Astrocyte of the cerebellum (primary cell): ENCODE measurements at places on chromosomes 11 and 22.

DNA sequence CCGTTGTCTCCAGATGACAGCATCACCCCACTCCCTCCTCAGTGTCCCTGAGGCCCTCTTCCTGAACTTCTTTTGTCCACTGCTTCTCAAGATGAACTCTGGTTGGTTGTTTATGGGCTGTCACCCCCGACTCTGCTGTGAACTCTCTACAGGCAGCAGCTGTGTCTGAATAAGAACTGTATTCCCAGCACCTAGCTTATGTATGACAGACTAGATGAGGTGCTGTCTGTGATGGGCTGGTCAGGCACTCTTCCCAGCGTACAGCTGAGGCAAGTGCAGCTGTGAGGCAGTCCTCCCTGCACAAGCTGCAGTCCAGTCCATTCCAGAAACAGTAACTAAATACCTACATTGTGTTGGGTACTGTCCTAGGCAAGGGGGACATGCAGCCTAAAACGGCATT, 111.4 kb upstream of the PITPNB start:
- no peak for DNase-seq

DNA sequence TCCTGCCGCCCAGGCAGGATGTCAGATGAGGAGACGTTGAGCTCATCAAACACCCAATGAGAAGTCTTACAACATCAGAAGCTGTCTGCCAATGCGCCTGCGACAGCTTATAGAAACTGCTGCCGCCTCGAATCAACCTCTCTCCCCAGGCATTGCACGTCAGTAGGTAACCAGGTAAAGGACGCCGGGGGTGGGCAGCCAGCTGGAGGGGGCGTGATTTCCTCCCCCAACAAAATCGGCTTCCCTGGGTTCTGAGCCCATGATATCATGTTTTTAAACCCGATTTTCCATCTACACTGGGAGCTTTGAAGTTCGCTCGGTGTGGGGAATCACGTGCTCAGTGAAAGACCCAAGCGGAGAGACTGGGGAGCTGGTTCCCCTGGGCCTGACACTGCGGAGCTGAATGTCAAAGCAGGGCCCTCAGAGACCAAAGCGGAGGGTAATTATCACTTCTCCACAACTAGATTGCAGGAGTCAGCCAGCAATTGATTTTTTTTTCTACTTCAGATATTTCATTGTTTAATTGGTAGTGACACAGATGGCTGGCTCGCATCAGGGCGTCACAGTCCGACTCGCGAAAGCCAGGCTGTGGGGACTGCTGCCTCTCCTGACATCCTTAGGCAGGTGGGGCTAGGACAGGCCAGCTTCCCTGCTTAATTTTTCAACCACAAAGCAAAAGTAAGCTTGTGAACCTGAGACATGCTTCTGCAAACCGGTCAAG, 15.4 kb downstream of the FAM83F start:
- no peak for DNase-seq

DNA sequence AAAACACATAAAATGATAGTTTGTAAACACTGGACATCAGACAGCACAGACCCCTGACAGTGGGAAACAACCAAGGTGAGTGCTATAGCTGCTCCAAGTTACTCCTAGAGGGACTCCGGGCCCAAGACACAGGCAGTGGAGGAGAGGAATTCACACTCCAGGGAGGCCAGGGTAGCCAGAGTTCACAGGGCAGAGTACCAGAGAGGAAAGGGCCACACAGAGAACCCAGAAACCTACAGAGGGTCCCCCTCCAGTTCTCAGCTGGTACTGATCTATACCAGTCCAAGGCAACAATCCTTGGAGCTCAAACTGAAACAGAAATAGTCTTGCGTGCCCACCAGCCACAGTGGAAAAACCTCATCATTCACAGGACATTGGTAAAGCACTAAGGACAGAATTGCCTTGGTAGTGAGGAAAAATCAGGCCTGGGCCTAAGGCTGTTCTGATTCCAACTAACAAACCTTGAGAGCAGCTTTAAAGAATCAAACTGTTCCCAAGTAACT, 7.6 kb downstream of the VPS37C start:
- DNase-seq: no peak

DNA sequence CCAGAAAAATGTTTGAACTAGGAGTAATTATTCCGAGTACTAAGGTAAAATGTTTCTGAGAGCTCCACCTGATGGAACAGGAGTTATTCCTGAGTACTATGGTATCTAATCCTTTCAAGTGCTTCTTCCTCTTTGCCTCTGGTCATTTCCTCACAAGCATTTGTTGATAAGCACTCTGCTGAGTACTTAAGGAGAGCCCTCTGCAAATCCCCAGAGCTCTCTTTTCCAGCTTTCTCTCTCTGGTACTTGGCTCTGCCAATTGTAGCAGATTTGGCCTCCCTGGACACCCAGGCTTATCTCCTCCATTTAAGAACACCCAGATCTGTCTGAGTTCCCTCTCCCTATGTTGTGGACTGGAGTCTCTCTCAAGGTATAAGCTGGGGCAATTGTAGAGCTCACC, 457.0 kb downstream of the MN1 start:
- DNase-seq: no peak

DNA sequence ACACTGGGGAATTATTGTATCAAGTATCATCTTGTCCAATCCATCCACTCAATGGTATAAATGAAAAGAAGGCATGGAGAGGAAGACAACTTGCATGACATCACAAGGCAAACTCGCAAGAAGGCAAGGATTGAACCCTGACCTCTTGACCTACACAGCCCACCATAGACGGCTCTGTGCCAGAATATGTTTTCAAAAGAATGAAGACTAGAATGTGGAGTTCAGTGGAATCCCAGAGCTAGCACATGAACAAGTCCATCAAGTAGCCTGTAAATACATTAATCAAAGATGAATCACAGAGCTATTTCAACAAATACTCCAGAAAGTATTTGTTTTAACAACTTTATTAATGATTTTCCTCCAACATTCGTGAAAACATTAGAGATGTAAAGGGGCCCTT, 189.7 kb downstream of the GUCY1A2 start:
- no peak for DNase-seq

DNA sequence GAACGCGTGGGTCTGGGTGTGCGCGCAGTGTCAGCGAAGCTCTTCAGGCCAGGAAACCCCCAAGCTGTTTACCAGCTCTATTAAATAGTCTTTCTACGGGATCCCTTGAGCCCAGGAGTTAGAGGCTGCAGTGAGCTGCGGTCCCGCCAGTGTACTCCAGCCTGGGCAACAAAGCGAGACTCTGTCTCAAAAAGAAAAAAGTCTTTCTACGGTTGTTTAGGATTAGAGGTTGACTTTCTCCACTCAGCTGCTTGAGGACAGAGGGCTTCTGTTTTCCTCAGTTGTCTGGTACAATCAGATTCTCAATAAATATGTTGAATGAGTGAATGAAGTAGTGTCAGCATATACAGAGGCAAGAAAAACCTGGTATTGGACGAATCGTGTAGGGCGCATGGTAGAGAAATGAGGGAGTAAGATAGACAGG, 619 bp downstream of the SART1 start:
- DNase-seq: no peak

GRCh38 chr22:41532908-41533825, 11.1 kb downstream of the POLR3H start:
- peak; percentile 27 for DNase-seq

DNA sequence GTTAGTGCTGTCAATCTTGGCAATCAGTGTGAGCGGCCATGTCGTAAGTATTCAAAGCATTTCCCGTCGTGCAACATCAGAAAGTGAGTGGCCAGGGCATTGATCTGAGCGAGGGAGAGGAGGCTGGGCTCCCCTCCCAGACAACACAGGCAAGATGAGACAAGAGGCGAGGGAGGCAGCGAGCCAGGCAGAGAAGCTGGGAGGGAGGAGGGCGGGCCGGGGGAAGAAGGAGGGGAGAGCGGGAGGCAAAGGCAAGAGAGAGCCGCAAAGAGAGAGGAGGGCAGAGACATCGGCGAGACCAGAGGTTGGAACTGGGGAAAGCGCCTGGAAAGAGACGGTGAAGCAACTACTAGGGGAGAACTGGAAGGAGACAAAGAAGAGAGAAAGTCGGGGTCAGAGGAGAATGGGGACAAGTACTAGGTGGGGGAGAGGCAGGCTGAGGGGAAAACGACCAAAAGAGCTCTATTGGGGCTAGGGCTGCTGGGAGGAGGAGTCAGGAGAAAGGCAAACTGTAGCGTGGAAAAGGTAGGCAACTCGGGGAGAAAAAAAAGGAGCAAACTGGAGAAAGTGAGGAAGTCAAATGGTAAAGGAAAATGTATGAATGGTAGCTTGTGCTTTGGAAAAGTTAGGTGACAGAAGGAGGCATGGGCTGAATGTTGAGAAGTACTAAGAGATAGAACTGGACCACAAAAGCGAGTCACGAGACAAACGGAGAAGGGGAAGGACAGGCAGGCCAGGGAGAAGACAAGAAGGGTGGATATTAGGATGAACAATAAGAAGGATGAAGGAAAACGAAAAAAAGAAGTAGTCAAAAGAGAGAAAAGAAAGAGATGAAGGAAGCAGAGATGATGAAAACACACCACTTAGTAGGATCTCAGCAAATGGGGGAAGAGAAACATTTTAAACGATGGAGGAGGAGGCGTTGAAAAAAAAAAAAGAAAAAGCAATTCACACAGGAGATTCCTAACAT, 130.5 kb upstream of the C11orf58 start:
- peak; percentile 42 for DNase-seq

DNA sequence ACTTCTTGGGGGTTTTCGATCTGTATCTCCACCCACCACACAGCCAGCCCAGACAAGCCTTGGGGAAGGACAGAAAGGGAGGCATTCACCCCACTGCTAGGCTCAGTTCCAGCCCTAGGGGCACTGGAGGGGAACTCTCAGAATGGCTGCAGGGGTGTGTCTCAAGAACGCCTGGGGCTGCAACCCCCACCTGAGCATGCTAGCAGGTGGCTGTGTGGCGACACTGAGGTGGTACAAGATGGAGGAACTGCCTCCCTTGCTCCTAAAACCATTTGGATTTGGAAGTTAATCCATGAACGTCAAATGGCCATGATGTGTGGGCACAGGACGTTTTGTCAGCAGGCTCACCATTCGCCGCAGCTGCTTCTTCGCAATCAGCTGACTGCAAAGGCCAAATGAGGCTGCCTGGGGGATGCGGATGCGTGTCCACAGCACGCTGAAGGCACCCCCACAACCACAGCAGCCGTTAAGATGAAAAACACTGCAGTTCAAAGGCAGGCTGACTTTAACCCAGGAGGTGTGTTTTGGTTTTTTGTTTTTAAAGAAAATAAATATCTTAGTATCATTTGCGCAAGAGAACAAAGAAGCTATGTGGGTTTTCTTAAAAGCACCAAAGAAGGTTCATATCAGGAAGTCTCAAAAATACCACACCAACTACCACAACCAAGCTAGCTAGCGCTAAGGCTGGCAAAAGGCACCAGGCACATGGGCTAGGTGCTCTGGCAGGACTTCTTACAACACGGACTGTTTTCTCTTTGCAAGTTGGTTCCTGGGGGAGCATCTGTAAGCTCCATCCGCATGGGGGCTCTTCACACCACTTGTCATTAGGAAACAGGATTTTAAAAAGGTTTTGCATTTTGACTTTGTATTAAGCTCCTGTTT, 22.2 kb upstream of the NAP1L4 start:
- no peak for DNase-seq

- no peak for DNase-seq
Measured at GRCh38 chr11:65352783-65353182, 1.8 kb upstream of the TIGD3 start.

DNA sequence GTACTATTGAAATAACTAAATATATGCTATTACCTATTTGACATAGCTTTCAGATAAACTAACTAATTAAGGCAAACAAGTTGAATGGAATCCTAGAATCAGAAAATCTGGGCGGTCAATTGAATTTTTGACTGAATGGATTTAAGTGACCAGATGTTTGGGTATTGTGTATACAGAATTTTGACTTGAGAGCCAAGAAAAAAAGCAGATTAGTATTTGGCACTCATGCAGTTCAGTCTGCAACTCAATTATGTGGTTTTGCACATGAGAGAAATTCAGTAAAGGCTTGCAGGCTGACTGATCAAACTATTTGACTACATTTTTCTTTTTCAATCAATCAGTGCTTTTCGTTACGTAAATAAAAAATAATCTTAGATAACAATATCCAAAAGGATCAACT, 254.8 kb downstream of the GUCY1A2 start:
- DNase-seq: peak; percentile 4

DNA sequence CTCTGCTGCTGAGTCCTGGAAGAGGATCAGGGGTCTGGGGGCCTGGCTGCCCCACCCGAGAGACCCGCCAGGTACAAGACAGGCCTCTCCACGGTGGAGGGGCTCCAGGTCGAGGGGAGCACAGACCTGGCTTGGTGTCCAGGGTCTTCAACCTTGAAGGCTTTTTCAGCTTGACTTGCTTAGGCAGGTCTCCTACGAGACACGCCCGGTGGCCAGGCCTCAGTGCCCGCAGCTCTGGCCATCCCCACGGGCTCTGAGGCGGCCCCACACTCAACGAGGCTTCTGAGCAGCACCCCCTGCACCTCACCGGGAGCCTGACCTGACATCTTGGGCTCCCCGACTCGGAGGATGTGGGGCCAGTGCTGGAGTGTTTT, 6.6 kb upstream of the PLXNB2 start:
- no peak for DNase-seq

DNA sequence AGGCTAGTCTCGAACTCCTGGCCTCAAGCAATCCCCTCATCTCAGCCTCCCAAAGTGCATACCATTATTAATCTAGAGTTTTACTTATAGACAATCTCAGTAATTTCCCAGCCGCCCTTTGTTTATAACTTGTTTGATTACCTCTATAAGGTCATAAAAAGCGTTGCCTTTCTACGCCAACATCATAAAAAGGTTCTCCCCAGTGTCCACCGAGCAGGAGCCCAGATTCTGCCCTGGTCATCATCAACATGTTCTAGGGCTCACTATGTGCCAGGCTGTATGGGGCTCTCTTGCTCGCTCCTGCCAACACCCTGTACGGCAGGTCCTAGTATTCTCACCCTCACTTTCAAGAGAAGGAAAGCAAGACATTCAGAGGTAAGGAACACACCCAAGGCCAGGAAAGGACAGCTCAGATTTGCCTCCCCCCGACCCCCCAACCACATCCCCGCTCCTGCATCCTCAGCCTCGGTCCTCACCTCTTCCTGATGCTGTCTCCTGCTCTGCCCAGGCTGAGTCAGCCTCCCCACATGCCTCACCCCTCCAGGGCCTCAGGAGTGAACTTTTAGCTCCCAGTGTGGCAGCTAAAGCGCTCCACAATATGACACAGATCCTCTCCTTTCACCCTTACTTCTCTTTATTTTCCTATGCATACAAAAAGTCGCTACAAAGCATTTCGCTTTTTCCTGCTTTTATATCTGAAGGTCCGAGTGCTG, 14.3 kb downstream of the ARFGAP3 start:
- no peak for DNase-seq

GRCh38 chr11:12001186-12001585, 7.2 kb downstream of the DKK3 start:
- DNase-seq: no peak

DNA sequence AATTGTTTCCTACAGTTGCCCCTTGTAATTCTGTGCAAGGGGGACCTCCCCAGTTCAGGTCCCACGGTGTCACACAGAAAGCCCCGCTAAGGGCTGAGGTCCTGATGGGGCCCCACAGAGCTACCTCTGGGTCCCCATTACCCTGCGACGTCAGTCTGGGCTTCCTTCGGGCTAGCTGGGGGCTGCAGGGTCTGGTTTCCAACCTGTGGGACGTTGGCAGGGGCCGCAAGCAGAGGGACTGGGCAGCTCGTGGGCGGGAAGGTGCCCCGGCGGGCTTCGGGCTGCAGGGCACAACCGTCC, 698 bp downstream of the SLC37A4 start:
- no peak for DNase-seq

GRCh38 chr11:36002196-36002595, 58.3 kb downstream of the LDLRAD3 start:
- DNase-seq: no peak
